ENCODE measurements at places on chromosomes 1 and 21.
A peak's percentile ranks its signal among the peaks of the same experiment; 100 is the strongest.

- H3K27ac ChIP-seq: no peak overlapping the region
- H3K36me3 ChIP-seq: no peaks in the 10 kb centered on the region
Observed at GRCh38 chr1:222042120-222042519, 300.2 kb upstream of the DUSP10 start.

- no peak for DNase-seq
- no peak overlapping the region for H3K4me3 ChIP-seq
- no peak overlapping the region for H3K27ac ChIP-seq
- H3K27me3 ChIP-seq: no peaks in the 10 kb centered on the region
- H3K4me1 ChIP-seq: no peaks in the 10 kb centered on the region
- H3K36me3 ChIP-seq: peaks cover 79% of the 10 kb centered on the region
Observed at GRCh38 chr1:91765293-91765692, 120.7 kb downstream of the TGFBR3 start.

GRCh38 chr1:205672970-205673369 lies 7.3 kb downstream of the SLC45A3 start:
- no peak overlapping the region for H3K4me3 ChIP-seq
- no peaks in the 10 kb centered on the region for H3K36me3 ChIP-seq
- H3K4me1 ChIP-seq: peaks cover 38% of the 10 kb centered on the region
- H3K27ac ChIP-seq: no peak overlapping the region

- DNase-seq: no peak
- peaks cover 33% of the 10 kb centered on the region for H3K27me3 ChIP-seq
- H3K27ac ChIP-seq: no peak overlapping the region
- no peaks in the 10 kb centered on the region for H3K36me3 ChIP-seq
Observed at GRCh38 chr1:234327577-234328164, 45.6 kb upstream of the COA6 start.

DNA sequence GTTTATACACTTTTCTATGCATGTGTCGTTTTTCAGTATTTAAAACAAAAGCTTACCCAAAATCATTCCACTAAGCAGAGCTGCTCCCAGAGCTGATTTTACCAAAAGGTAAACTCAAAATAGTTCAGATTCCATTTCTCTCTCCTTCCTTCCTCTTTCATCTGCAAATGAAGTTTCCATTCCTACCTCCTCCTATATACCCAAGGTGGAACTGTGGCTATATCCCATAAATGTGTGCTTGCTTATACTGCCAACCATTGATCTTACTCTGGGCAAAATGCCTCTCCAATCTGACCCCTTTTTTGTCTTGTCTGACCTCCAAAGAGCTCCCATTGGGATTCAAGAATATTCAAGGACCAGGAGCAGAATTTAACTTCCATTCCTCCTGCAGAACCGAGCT lies 9.5 kb downstream of the OLFML2B start:
- H3K4me3 ChIP-seq: no peak overlapping the region
- H3K27me3 ChIP-seq: no peaks in the 10 kb centered on the region
- no peak overlapping the region for H3K27ac ChIP-seq
- H3K4me1 ChIP-seq: peaks cover 3% of the 10 kb centered on the region
- DNase-seq: no peak
- peaks cover 96% of the 10 kb centered on the region for H3K36me3 ChIP-seq

- peaks cover 13% of the 10 kb centered on the region for H3K4me1 ChIP-seq
- DNase-seq: peak; percentile 91
- H3K27ac ChIP-seq: peak overlapping the region; percentile 63
- H3K36me3 ChIP-seq: no peaks in the 10 kb centered on the region
- H3K4me3 ChIP-seq: no peak overlapping the region
Observed at GRCh38 chr1:94713472-94714141, 106.5 kb upstream of the SLC44A3 start.

- H3K27ac ChIP-seq: no peak overlapping the region
- no peak for DNase-seq
- H3K4me1 ChIP-seq: no peaks in the 10 kb centered on the region
- H3K27me3 ChIP-seq: no peaks in the 10 kb centered on the region
- H3K36me3 ChIP-seq: no peaks in the 10 kb centered on the region
Observed at GRCh38 chr21:31482460-31482859, 138.4 kb upstream of the TIAM1 start.

- peaks cover 14% of the 10 kb centered on the region for H3K27me3 ChIP-seq
- H3K4me3 ChIP-seq: no peak overlapping the region
- no peak overlapping the region for H3K27ac ChIP-seq
- no peak for DNase-seq
- H3K36me3 ChIP-seq: no peaks in the 10 kb centered on the region
Observed at GRCh38 chr1:169682071-169682470, 29.3 kb downstream of the SELL start.

DNA sequence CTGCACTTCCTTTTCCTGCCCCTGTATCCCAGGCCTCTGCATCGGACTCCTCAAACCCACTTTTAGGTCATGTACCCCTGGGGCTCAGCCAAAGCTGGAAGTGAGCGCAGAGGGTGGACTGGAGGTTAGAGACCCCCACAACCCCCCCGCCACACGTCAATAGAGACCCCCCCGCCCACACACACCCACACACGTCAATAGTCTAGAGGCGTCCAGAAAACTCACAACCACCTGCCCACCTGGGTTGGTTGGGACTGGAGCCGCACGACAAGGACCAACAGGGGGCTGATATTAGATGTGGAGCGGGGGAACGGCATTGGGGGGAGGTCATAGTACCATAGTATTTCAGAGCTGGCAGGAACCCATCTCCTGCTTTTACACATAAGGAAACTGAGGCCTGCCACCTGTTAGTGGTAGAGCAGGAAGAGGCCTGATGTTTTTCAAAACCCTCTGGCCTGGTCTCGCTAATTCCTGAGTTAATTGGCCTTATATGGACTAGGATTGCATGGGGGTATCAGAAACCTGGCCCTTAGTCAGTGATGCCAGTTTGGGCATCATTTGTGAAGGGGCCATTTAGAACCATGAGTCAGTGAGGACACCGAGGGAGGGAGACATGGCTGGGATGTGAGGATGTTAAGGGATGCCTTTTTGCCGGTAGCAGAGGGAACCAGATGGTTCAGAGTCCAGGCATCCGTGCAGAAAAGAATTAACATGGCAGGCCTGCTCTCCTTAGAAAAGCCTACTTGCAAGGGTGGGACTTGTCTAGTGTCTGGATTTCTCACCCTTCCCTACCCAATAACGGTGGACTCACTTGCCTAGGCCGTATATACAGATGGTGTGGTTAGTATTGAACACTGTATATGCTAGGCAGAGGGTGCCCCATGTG lies 1.1 kb downstream of the NENF start:
- H3K4me1 ChIP-seq: peaks cover 9% of the 10 kb centered on the region
- peak overlapping the region; percentile 86 for H3K4me3 ChIP-seq
- DNase-seq: no peak
- H3K27ac ChIP-seq: no peak overlapping the region

Data from mesenchymal stem cell (in vitro differentiated cells and primary cell).